Adrenal gland (tissue), 19 donors: ENCODE measurements at places on chromosomes 1 and 21. TPM values are rescaled to one million over a fixed set of nuclear protein-coding genes. Genes with fewer than 3 reads are reported as not detected.
A peak's percentile ranks its signal among the peaks of the same experiment; 100 is the strongest.

GRCh38 chr21:33998402-33998801 lies 75.0 kb upstream of the MRPS6 start:
- no peak overlapping the region for H3K27ac ChIP-seq
- H3K4me3 ChIP-seq, result no peak overlapping the region
- no peaks in the 10 kb centered on the region for H3K36me3 ChIP-seq
- peaks cover 3% of the 10 kb centered on the region for H3K27me3 ChIP-seq

- H3K4me3 ChIP-seq, result peak overlapping the region; percentile 62
- no peaks in the 10 kb centered on the region for H3K36me3 ChIP-seq
- H3K4me1 ChIP-seq, result peaks cover 9% of the 10 kb centered on the region
- peak; percentile 66 for DNase-seq
- H3K27me3 ChIP-seq, result no peaks in the 10 kb centered on the region
Measured at GRCh38 chr1:44616991-44617702, 57.1 kb downstream of the TMEM53 start.

- no peaks in the 10 kb centered on the region for H3K27me3 ChIP-seq
- H3K27ac ChIP-seq, result no peak overlapping the region
- no peaks in the 10 kb centered on the region for H3K4me1 ChIP-seq
- no peak overlapping the region for H3K4me3 ChIP-seq
- no peaks in the 10 kb centered on the region for H3K36me3 ChIP-seq
Measured at GRCh38 chr1:182246783-182247182, 144.8 kb downstream of the GLUL start.

DNA sequence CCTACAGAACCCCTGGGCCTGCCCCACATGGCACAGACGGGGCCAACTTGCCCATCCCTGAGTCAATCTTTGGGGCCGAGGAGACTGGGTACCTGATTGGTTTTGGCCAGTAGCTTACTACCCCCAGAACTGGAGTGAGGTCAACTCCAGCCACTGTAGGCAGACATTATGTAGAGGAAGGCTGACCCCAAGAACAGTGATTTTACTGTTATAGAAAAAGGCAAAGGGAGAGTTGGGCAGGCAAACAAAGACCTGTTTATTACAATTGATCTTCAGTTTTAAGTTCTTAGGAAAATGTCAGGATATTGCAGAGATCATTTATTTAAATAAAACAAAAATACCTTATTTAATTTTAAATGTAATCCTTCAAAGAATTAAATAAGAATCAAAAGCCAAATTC lies 653.8 kb downstream of the NPHP4 start:
- DNase-seq, result no peak
- H3K27ac ChIP-seq, result no peak overlapping the region
- no peaks in the 10 kb centered on the region for H3K27me3 ChIP-seq
- H3K36me3 ChIP-seq, result no peaks in the 10 kb centered on the region
- H3K4me3 ChIP-seq, result no peak overlapping the region
- no peaks in the 10 kb centered on the region for H3K4me1 ChIP-seq

The ZBTB18 gene
- 6.1 TPM for polyA plus RNA-seq

The PCP4L1 gene
- polyA plus RNA-seq, result not detected

- no peaks in the 10 kb centered on the region for H3K4me1 ChIP-seq
- no peaks in the 10 kb centered on the region for H3K36me3 ChIP-seq
- no peak overlapping the region for H3K27ac ChIP-seq
- H3K4me3 ChIP-seq, result no peak overlapping the region
- DNase-seq, result no peak
- no peaks in the 10 kb centered on the region for H3K27me3 ChIP-seq
Measured at GRCh38 chr21:35135481-35135880, 86.4 kb upstream of the RUNX1 start.
